Stimulated activated CD8-positive, alpha-beta memory T cell treated with anti-CD3 and anti-CD28 coated beads, Interleukin-4, amount 100 ng/mL, for 1 hour (primary cell): ENCODE measurements at places on chromosomes 12 and 14.

- no peak for DNase-seq
Observed at GRCh38 chr14:61868846-61869245, 106.6 kb downstream of the SNAPC1 start.

- no peak for DNase-seq
Observed at GRCh38 chr14:55873169-55873568, 245.0 kb upstream of the PELI2 start.

- DNase-seq: no peak
Observed at GRCh38 chr14:23610815-23611289, 25.3 kb upstream of the DHRS2 start.

DNA sequence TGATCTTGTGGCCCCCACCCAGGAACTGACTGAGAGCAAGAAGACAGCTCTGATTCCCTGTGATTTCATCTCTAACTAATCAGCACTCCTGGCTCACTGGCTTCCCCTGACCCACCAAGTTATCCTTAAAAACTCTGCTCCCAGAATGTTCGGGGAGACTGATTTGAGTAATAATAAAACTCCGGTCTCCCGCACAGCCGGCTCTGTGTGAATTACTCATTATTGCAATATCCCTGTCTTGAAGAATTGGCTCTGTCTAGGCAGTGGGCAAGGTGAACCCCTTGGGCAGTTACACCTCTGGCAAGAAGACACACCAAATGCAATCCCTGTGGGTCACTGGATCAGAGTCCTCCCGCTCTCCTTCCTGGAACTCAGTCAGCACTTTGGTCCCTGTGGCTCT, 21.3 kb downstream of the SLC7A7 start:
- no peak for DNase-seq

DNA sequence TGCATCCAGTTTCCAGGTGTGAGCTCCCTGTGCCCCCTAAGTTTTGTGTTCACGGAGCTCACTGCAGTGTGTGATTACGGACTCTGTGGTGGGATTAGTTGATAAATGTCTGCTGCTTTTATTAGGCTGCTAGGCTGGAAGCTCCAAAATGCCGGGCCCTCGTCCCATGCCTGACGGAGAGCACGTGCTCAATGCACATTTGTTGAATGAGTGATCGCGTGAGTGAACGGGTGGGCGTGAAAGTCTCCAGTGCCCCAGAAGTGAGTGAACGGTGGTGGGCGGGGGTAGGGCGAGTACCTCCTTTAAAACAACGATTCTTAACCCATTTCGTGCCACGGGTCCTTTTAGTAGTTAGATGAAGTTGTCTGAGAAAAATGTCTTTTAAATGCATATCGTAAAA, 175.5 kb downstream of the AACS start:
- DNase-seq: no peak

- DNase-seq: no peak
Observed at GRCh38 chr12:24848941-24849477, 99.9 kb downstream of the BCAT1 start.

DNA sequence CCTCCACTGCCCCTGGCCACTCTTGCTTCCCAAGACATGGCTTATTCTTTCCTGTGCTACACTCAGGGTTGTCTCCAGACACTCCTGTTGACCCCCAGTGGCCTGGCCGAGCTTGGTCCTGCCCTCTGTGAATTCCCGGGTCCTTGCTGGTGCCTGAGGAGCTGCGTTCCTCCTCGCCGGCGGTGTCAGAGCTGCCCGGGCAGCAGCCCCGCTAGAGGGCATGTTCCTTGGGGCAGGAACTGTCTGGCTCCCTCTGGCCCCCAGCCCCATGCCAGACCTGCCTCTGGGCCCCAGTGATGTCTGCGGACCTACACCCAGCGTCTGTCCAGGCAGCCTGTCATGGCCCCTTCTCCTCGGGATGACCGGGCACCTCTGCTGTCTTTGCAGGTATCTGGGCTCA, 68.4 kb downstream of the AACS start:
- DNase-seq: no peak

- DNase-seq: no peak
Observed at GRCh38 chr12:27467641-27468040, 21.1 kb downstream of the SMCO2 start.

GRCh38 chr14:44453433-44454171, 53.5 kb downstream of the FSCB start:
- DNase-seq: no peak

- DNase-seq: no peak
Observed at GRCh38 chr14:92463141-92463540, 50.4 kb upstream of the RIN3 start.

- DNase-seq: no peak
Observed at GRCh38 chr14:104886690-104887622, 21.9 kb downstream of the CEP170B start.

DNA sequence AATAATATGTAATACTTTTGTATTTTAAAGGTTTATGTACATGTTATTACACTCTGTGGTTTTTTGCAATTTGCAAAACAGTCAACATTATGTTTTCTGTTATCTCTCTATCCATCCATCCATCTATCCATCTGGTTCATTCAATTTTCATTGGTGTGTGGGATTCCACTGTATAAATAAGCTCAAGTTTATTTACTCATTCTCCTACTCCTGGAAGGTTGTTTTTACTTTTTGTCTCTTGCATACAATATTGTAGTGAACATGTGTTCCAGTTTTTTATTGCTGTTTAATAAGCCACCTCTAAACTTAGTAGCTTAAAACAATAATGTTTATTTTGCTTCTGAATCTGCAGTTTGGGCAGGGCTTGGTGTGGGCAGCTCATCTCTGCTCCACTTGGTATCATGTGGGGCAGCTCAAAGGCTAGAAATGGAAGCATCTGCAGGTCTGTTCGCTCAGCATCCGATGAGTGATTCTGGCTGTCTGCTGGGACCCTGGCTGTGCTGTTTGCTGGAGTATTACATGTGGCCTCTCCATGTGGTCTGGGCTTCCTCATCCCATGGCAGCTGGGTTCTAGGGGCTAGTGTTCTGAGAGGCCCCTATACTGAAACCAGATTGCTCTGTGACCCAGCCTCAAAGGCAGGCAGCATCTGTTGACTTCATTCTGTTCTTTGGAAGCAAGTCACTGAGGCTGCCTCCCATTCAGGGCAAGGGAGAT, 98.8 kb downstream of the SLC25A47 start:
- DNase-seq: no peak

- DNase-seq: no peak
Observed at GRCh38 chr12:63949902-63950301, 105.4 kb downstream of the SRGAP1 start.

- DNase-seq: no peak
Observed at GRCh38 chr14:67680121-67680602, 5.7 kb upstream of the VTI1B start.

GRCh38 chr14:41899416-41899815, 292.7 kb downstream of the LRFN5 start:
- DNase-seq: no peak

DNA sequence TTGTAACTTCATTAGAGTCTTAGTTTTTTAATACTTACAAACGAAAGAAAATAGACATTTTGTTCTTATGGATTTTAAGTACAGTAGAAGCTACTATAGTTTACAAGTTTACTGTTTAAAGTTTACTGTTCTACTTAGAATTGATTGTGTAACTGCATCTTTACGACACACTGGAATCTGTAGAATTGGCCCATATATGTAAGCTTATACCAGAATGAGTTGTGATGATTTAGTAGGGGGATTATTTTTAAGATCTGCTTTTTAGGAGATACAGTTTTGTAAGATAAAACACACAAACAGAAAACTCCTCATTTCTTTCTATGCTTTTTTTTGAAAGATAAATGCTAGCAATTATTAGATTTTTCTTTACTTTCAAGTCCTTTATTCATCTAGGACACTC, 30.2 kb upstream of the NAV3 start:
- no peak for DNase-seq

DNA sequence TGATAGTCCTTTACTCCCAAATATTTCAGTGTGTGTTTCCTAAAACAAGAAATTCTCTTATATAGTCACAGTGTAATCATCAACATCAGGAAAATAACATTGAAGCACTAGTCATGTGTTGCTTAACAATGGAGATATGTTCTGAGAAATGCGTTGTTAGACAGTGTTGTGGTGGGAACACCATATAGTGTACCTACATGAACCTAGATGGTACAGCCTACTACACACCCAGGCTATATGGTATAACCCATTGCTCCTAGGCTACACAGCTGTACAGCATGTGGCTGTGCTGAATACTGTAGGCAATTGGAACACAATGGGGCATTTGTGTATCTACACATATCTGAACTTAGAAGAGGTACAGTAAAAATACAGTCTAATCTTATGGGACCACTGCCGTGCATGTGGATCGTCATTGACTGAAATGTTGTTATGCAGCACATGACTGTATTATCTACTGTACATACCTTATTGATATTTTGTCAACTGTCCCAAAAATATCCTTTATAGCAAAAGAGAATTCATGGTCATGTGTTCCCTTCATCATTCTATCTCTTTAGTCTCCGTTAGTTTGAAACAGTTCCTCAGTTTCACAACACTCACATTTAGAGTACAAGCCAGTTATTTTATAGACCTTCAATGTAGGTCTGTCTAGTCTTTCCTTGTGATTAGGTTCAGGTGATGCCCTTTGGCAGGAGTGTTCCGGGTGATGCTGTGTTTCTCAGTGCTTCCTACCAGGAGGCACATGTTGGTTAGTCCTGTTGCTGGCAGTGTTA, 109.7 kb downstream of the SLC25A47 start:
- DNase-seq: no peak

GRCh38 chr12:11623382-11623781, 26.1 kb upstream of the ETV6 start:
- DNase-seq: no peak

- DNase-seq: no peak
Observed at GRCh38 chr12:2753536-2753935, 41.2 kb upstream of the FKBP4 start.

GRCh38 chr12:66669541-66669940, 9.3 kb downstream of the GRIP1 start:
- no peak for DNase-seq

DNA sequence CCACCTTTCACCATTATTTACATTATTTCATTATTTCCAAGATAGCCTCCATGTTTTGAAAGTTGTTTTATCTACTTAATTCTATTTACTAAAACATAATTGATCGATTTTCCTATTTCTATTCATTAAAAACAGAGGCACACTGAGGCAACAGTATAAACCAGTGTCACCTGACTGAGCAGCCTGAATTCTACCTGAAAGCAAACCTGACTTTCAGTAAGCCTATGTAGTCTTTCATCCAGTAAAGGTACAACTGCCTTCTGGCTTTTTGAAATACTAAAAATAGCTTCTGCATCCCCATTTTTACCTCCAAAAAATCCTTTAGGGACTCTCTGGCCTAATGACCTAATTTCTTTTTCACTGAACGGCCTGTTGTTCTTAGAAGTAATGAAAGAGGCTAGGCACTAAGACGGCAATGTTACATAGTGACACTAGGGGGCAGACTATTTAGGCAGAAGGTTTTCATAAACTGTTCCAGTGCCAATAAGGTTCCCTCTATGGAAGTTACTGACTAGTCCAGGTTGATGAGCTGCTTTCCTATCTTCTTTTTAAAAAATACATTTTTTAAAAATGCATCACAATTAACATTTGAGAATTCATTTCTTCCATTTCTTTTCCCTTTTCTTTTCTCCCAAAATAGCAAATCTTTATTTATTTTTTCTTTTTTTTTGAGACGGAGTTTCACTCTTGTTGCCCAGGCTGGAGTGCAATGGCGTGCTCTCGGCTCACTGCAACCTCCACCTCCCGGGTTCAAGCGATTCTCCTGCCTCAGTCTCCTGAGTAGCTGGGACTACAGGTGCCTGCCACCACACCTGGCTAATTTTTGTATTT, 17.5 kb downstream of the ANAPC5 start:
- DNase-seq: no peak
